ENCODE measurements at places on chromosomes 2 and 18. TPM values are rescaled to one million over a fixed set of nuclear protein-coding genes. Genes with fewer than 3 reads are reported as not detected.
A peak's percentile ranks its signal among the peaks of the same experiment; 100 is the strongest.

GRCh38 chr2:212237350-212238095, 301.1 kb downstream of the ERBB4 start:
- H3K27me3 ChIP-seq = no peaks in the 10 kb centered on the region
- H3K27ac ChIP-seq = no peak overlapping the region
- no peak overlapping the region for H3K4me3 ChIP-seq
- no peak for DNase-seq
- no peaks in the 10 kb centered on the region for H3K4me1 ChIP-seq
- H3K36me3 ChIP-seq = no peaks in the 10 kb centered on the region

The RBM44 gene
- 0.52 TPM for total RNA-seq

DNA sequence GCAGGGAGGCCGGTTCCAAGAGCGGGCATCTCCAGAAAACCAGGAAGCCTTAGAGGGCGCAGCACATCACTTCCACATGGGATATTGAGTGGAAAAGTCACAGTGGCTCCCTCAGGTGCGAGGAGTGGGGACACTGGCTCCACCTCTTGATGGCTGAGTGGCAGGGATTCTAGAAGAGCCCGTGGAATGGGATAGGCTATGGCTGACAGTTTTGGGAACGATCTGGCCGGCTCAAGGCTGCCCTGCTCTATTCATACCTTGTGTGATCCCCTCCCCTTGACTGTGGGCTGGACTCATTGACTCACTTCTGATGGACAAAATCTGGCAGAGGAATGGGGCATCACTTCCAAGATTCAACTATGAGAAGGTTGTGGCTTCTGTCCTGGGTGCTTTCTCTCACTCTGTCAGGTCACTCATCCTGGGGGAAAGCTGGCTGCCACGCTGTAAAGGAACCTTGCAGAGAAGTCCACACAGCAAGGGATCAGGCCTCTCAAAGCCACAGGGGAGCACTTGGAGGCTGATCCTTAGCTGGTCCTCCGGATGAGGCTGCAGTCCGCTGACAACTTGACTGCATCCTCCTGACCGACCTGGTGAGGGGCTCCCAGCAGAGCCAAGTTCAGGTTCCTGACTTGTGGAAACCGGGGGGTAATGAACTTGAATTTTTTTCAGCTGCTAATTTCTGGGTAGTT, 46.7 kb upstream of the HS6ST1 start:
- DNase-seq = no peak
- H3K4me3 ChIP-seq = no peak overlapping the region
- peaks cover 6% of the 10 kb centered on the region for H3K27me3 ChIP-seq
- no peaks in the 10 kb centered on the region for H3K36me3 ChIP-seq

DNA sequence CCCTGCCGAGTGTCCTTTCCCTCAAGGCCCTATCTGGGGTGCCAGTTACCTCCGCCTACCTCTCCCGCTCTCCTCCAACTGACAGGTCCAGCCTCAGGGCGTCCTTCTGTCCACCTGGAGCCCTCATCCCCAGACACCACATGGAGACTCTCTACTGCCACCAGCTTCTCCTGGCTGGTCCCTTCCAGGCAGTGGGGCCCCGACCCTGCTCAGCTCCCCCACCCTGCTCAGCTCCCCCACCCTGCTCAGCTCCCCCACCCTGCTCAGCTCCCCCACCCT, 74.0 kb upstream of the ODC1 start:
- H3K27me3 ChIP-seq = no peaks in the 10 kb centered on the region
- no peak overlapping the region for H3K27ac ChIP-seq
- no peak overlapping the region for H3K4me3 ChIP-seq
- no peaks in the 10 kb centered on the region for H3K36me3 ChIP-seq

GRCh38 chr18:7812431-7813063, 245.4 kb downstream of the PTPRM start:
- H3K4me1 ChIP-seq = no peaks in the 10 kb centered on the region
- peaks cover 4% of the 10 kb centered on the region for H3K36me3 ChIP-seq
- H3K27me3 ChIP-seq = no peaks in the 10 kb centered on the region
- DNase-seq = no peak
- no peak overlapping the region for H3K27ac ChIP-seq
- no peak overlapping the region for H3K4me3 ChIP-seq

DNA sequence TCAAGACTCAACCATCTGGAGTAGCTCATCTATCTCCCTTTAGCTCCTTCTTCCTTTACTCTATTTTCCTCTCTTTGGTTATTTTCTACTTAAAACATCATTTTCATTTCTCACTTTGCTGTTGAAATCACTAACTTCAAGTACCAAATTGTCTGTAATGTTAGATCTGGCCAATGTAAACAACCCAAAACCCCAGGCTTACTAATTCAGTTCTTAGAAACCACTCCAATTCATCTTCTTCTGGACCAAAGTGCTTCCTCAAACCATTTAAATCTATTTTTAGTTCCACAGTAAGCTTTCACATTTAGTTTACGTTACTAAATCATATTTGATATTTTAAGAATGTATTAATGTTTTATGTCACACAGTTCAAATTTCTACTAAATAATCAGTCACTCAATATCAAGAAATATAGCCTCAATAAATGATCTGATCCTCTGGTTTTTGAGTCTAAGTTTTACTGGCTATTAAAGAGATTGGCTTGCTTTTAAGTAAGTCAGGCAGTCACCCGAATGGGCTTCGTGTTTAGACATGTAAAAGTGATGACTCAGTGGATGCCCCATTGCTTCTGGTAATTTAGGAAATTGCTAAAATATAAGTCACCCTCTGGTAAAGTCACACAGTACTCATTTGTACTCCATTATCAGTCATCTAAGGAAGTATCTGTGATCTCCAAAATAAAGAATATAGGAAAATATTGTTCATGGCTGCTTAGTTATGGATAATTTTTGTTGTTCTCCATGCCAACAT, 527.2 kb upstream of the SOX11 start:
- H3K36me3 ChIP-seq = no peaks in the 10 kb centered on the region
- no peaks in the 10 kb centered on the region for H3K4me1 ChIP-seq
- no peak overlapping the region for H3K27ac ChIP-seq
- H3K27me3 ChIP-seq = no peaks in the 10 kb centered on the region
- H3K4me3 ChIP-seq = no peak overlapping the region
- no peak for DNase-seq

GRCh38 chr2:232761301-232761907, 15.0 kb downstream of the KCNJ13 start:
- no peaks in the 10 kb centered on the region for H3K27me3 ChIP-seq
- H3K27ac ChIP-seq = no peak overlapping the region
- peaks cover 13% of the 10 kb centered on the region for H3K4me1 ChIP-seq
- no peak overlapping the region for H3K4me3 ChIP-seq
- DNase-seq = peak; percentile 47

DNA sequence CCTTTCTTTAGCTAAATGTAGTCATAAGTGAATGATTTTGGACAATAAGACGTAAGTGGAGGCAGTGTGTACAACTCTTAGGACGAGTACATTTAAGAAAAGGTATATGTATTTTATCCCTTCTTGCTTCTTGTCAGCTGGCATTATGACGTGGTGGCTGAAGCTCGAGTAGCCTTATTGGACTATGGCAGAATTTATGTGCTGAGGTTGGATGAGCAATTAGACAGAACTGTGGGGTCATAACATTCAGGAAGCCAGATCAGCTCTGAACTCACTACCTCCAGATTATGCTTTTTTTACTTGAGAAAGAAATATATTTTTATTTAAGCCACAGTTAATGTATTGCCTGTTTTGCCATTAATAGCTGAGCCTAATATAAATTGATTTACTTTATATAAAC, 661.5 kb downstream of the ERBB4 start:
- H3K27ac ChIP-seq = no peak overlapping the region
- no peak for DNase-seq
- H3K4me3 ChIP-seq = no peak overlapping the region
- H3K4me1 ChIP-seq = no peaks in the 10 kb centered on the region
- H3K36me3 ChIP-seq = no peaks in the 10 kb centered on the region
- H3K27me3 ChIP-seq = no peaks in the 10 kb centered on the region

DNA sequence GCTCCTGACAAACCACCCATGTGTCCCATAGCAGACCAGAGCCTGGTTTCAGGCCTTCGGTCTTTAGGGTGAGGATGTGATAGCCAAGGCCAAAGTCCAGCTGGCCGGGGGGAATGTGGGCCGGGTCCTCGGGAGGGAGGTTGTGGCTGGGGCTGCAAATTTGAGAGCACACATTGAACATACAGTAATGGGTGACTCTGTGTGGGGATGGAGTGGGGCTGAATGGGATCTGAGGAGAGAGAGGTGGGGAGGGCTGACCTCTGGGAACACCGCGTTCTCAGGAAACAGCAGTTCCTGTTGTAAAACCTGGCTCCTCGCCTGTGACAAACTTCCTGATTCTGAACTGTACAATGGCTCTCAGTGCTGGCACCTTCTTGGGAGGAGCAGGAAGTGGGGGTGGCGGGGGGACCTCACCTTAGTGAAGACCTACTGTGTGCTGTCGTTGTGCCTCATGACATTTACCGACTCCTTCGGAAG, 48.8 kb downstream of the MCFD2 start:
- peaks cover 1% of the 10 kb centered on the region for H3K4me1 ChIP-seq
- H3K27ac ChIP-seq = no peak overlapping the region
- H3K4me3 ChIP-seq = no peak overlapping the region
- H3K27me3 ChIP-seq = peaks cover 2% of the 10 kb centered on the region
- H3K36me3 ChIP-seq = no peaks in the 10 kb centered on the region

- no peaks in the 10 kb centered on the region for H3K36me3 ChIP-seq
- H3K27me3 ChIP-seq = peaks cover 60% of the 10 kb centered on the region
- H3K27ac ChIP-seq = no peak overlapping the region
- peaks cover 6% of the 10 kb centered on the region for H3K4me1 ChIP-seq
Observed at GRCh38 chr2:176193048-176193447, 4.6 kb downstream of the HOXD1 start.

- no peak overlapping the region for H3K4me3 ChIP-seq
- H3K36me3 ChIP-seq = no peaks in the 10 kb centered on the region
- H3K27me3 ChIP-seq = no peaks in the 10 kb centered on the region
- H3K4me1 ChIP-seq = no peaks in the 10 kb centered on the region
- DNase-seq = no peak
Observed at GRCh38 chr18:10086458-10087210, 172.8 kb downstream of the VAPA start.

The ATP8B1 gene
- 0.18 TPM for total RNA-seq

The UGT1A4 gene
- not detected for total RNA-seq

GRCh38 chr2:82811946-82812345, 1647.1 kb downstream of the SUCLG1 start:
- H3K4me1 ChIP-seq = no peaks in the 10 kb centered on the region
- H3K36me3 ChIP-seq = no peaks in the 10 kb centered on the region
- no peak for DNase-seq
- H3K4me3 ChIP-seq = no peak overlapping the region
- H3K27me3 ChIP-seq = no peaks in the 10 kb centered on the region
